WTC11 (cell line): ENCODE measurements at places on chromosomes 16 and 17.

- H3K4me3 ChIP-seq = no peak overlapping the region
- H3K27me3 ChIP-seq = no peaks in the 10 kb centered on the region
- peaks cover 8% of the 10 kb centered on the region for H3K4me1 ChIP-seq
- no peak overlapping the region for H3K27ac ChIP-seq
- no peak for DNase-seq
Observed at GRCh38 chr16:77059446-77059845, 131.5 kb upstream of the MON1B start.

GRCh38 chr17:76139801-76140660, 1.0 kb downstream of the FOXJ1 start:
- peaks cover 78% of the 10 kb centered on the region for H3K4me1 ChIP-seq
- peak overlapping the region; percentile 87 for H3K4me3 ChIP-seq
- peak; percentile 50 for DNase-seq
- peaks cover 75% of the 10 kb centered on the region for H3K27me3 ChIP-seq

DNA sequence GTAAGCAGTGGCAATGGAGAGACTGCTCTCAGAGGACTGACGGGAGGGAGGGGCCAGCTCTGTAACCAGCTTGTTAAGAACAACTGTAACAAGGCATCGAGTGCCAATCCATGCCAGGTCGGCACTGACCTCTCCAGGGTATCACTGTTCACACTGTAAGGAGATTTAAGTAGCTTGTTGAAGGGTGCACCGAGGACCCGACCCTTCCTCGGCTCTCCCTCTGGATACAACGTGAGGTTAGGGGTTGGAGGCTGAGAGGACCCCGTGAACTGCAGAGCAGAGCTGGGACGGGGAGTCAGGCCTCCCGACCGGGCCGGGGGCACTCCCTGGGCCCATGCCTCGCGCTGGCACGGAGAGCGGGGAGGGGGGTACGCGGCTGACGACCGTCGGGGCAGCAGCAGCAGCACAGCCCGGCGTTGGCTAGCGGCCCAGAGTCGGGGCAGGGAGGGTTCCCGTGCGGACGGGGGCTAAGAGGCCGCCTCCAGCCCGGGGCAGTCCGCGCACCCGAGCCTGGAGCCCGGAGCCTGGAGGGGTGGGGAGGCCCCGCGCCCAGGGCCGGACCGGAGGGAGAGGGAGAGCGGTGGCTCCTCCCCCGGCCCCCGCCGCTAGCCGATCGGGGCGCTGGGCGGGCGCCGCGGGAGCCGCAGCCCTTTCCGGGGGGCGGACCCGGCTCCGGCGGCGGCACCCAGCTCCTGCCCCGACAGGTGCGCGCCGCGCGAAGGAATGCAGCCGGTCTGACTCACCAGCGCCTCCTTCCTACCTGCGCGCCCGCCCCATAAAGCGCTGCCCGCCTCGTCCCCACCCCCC, at the start of gene ITGB4:
Gene ITGB4 (plus strand): TSS at position 804 of the 807 bp plus-strand sequence. CDS start 3,245 bp downstream, outside the sequence.
- no peaks in the 10 kb centered on the region for H3K36me3 ChIP-seq
- H3K4me3 ChIP-seq = peak within 1 kb of the TSS; percentile 83
- peak; percentile 87 for DNase-seq
- H3K27ac ChIP-seq = peak within 1 kb of the TSS; percentile 94
- H3K4me1 ChIP-seq = peaks cover 7% of the 10 kb centered on the region

- H3K4me1 ChIP-seq = peaks cover 11% of the 10 kb centered on the region; the same call in 1 of the 2 replicates
- H3K4me3 ChIP-seq = no peak overlapping the region
- peaks cover 23% of the 10 kb centered on the region for H3K36me3 ChIP-seq
- no peak for DNase-seq
Observed at GRCh38 chr17:4715063-4715744, 4.8 kb downstream of the ARRB2 start.

DNA sequence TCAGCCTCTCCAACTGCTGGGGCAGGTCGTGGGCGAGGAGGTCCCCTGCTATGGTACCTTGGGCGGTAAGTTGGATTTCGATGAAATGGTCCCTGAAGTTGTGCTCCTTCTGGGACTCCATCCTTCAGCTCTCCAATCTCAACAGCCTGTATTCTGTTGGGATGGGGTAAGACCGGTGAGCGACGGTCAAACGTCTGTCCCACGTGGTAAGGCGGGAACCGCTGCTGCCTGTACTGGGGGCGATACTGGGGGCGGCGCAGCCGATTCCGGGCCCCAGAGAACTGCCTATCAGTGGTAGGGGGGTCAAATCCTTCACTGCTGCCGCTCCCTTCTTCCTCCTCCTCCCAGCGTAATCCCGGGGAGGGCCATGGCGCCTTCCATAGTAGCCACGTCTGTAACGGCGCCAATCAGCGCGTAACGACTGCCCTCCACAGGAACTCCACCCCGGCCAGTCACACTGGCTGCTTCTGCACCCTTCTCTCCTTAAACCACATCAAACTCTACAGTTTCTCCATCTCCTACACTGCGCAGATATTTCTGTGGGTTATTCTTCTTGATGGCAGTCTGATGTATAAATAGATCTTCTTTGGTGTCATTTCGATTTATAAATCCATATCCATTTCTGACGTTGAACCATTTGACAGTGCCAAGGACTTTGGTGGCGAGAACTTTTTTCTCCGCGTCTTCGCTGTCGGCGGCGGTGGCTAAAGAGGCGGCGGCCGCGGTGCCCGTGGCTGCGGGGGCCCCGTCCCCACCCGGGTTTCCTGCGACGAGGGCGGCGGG, 41.1 kb downstream of the AHSP start:
- no peaks in the 10 kb centered on the region for H3K4me1 ChIP-seq
- peak; percentile 13 for DNase-seq
- peak overlapping the region; percentile 65 for H3K4me3 ChIP-seq
- H3K36me3 ChIP-seq = peaks cover 43% of the 10 kb centered on the region

GRCh38 chr17:76920364-76921139, 52.3 kb downstream of the MGAT5B start:
- no peak overlapping the region for H3K27ac ChIP-seq
- H3K4me3 ChIP-seq = no peak overlapping the region
- H3K36me3 ChIP-seq = no peaks in the 10 kb centered on the region
- no peak for DNase-seq

GRCh38 chr17:19876529-19877161, 8.9 kb upstream of the ULK2 start:
- H3K27me3 ChIP-seq = no peaks in the 10 kb centered on the region; the same call in 1 of the 2 replicates
- H3K27ac ChIP-seq = no peak overlapping the region
- no peak overlapping the region for H3K4me3 ChIP-seq
- no peaks in the 10 kb centered on the region for H3K4me1 ChIP-seq
- H3K36me3 ChIP-seq = no peaks in the 10 kb centered on the region
- DNase-seq = no peak

DNA sequence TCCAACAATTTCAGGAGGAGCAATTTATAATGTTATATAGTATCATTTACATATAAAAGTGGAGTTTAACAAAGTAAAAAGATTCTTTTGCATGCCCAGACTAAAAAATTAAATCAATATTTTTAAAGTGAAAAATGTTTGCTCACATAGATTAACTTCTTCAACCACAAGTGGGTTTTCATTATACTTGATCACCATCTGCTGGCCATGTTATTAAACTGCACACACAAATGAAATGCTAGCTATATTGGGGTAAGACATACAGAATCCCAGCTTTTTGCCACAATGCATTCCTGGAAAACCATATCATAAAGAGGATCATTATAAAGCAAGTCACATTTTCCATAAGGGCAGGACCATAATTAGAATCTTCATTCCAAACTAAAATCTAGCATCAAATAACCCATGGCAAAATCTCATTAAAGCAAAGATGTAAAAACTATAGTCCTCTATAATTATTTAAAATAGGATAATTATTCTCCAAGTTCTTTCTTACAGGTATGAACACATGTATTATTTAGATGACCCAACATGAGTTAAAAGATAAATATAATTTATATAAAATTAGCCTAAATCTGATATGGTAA, 26.3 kb downstream of the CEP112 start:
- no peak for DNase-seq
- H3K4me1 ChIP-seq = no peaks in the 10 kb centered on the region
- no peak overlapping the region for H3K4me3 ChIP-seq

DNA sequence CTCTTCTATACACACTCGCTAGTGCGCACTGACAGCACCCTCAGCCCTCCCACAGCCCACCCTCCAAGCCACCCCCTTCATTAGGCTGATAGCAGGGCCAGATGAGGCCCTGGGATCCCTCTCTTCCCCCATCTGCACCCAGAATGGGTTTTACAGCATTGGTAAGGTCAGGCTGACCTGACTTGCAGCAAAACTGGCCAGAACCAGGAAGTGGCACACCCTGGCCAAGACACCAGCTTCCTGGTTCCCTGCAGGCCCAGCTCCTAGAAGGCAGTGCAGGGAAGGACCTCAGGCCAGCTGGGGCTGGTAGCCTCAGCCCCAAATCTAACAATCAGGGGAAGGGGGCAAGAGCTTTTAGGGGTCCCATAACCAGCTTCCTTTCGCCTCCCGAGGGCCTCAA, 50.0 kb upstream of the MRPS23 start:
- H3K36me3 ChIP-seq = no peaks in the 10 kb centered on the region
- peak overlapping the region; percentile 63; the same call in 1 of the 2 replicates for H3K27ac ChIP-seq
- peaks cover 48% of the 10 kb centered on the region for H3K4me1 ChIP-seq
- no peaks in the 10 kb centered on the region for H3K27me3 ChIP-seq
- H3K4me3 ChIP-seq = no peak overlapping the region

DNA sequence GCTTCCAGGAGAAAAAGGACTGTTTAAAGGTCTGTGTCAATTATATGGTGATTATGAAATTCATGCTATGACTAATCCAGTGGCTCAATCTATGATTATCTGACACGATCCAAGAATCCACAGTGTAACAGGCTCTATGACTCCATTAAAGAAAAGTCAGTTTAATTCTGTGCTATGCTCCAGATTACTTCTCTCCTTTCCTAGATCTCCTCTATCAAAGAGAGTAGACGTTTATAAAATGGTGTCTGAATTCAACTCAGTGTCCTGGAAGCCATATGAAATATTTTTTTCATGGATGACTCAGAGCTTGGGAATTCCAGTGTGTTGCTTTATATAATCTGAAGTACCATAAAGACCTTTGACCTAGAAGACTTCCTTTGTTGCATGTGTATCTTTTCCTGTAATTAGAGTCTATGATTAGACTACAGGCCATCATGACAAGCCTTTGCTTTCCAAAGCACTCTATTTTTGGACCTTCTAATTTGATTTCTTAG, 27.0 kb upstream of the NF1 start:
- H3K4me3 ChIP-seq = no peak overlapping the region
- peaks cover 14% of the 10 kb centered on the region for H3K4me1 ChIP-seq
- DNase-seq = no peak
- no peaks in the 10 kb centered on the region for H3K27me3 ChIP-seq

GRCh38 chr16:79656553-79657115, 56.1 kb upstream of the MAF start:
- no peak overlapping the region for H3K4me3 ChIP-seq
- DNase-seq = no peak
- peaks cover under 1% of the 10 kb centered on the region for H3K36me3 ChIP-seq
- H3K27ac ChIP-seq = no peak overlapping the region
- no peaks in the 10 kb centered on the region for H3K27me3 ChIP-seq

- no peaks in the 10 kb centered on the region for H3K27me3 ChIP-seq
- DNase-seq = no peak
- H3K4me3 ChIP-seq = no peak overlapping the region
- H3K4me1 ChIP-seq = peaks cover 17% of the 10 kb centered on the region
- H3K36me3 ChIP-seq = no peaks in the 10 kb centered on the region
- no peak overlapping the region for H3K27ac ChIP-seq
Observed at GRCh38 chr16:85490407-85491057, 122.6 kb upstream of the GSE1 start.

GRCh38 chr17:79022507-79022991, 1.4 kb upstream of the C1QTNF1 start:
- no peaks in the 10 kb centered on the region for H3K36me3 ChIP-seq
- H3K4me3 ChIP-seq = no peak overlapping the region
- peaks cover 83% of the 10 kb centered on the region for H3K27me3 ChIP-seq
- DNase-seq = no peak

- H3K4me3 ChIP-seq = no peak overlapping the region
- DNase-seq = no peak
- no peaks in the 10 kb centered on the region for H3K27me3 ChIP-seq
- peaks cover 9% of the 10 kb centered on the region for H3K4me1 ChIP-seq
- H3K36me3 ChIP-seq = peaks cover 6% of the 10 kb centered on the region
Observed at GRCh38 chr16:75043175-75043895, 44.5 kb downstream of the ZNRF1 start.

DNA sequence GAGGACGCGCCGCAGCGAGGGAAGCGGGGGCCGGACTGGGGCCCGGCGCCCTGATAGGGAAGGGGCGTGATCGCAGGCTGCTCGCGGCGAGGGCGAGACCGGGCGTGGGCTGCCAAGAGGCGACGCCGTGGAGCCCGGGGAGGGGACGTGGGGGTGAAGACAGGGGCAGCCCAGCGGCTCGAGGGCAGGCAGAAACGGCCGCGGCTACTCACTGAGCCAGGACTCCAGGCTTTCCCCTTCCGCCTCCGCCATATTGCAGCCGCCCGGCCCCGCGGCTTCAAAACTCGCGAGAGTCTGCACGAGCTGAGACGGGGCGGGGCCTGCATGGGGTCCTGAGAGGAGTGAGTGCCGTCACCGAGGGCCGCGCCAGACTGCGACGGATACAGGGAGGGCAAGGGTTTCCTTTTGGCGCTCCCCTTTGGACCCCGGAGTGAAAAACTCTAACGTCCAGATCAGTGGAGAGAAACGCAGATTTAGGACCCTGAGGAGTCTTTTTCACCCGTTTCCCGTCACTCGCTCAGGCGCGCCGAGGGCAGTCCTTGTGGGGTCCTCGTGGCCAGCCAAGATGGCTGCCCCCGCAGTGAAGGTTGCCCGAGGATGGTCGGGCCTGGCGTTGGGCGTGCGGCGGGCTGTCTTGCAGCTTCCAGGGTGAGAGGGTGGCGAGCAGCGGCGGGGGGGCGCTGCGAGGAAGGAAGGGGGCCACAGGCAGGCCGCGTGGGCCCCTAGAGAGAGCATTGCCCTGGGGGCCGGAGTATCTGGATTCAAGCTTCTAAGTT, at the start of the genes GGA3 and MRPS7:
Gene GGA3 (minus strand): TSS at position 271 of the 776 bp plus-strand sequence. CDS start 19 bp downstream, at position 252.
Gene MRPS7 (plus strand): TSS at position 544 of the 776 bp plus-strand sequence. CDS start 22 bp downstream, at position 566.
- H3K36me3 ChIP-seq = peaks cover 37% of the 10 kb centered on the region
- peak; percentile 96 for DNase-seq
- H3K4me3 ChIP-seq = peak within 1 kb of the TSS; percentile 98

DNA sequence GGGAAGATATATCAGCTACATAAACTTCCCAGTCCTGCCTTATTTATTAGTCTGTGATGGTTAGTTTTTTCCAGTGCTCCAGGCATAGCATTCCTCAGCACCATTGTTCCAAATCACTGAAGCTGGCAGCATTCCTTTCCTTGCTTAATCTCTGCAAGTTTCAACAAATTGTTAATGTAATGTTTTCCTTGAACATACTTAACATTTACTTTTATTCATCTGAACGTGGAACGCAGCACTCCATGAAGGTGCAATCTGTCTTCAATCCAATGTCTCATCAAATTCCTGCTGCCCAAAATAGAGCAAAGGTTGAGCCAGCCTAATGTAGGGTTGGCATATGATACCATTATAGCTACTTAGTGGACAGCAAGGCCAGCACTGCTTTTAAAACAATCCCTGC, 441.1 kb upstream of the RBFOX1 start:
- DNase-seq = no peak
- no peak overlapping the region for H3K27ac ChIP-seq
- H3K4me3 ChIP-seq = no peak overlapping the region
- no peaks in the 10 kb centered on the region for H3K4me1 ChIP-seq

DNA sequence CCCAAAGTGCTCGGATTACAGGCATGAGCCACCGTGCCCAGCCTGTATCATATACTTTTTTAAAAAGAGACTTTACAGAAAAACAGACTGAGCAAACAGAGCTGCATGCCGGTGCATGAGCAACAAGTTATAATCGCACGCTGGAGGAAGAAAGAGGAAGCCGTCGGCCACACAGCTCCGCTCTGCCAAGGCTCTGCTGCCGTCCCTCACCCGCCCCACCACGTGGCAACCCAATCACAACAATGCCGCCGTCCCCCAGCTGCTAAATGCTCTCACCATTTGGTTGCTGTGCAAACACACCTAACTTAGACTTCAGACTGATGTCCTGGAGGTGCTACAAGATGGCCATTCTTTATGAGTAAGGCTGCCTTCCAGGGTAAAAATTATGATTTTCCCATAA, 83.5 kb downstream of the ADCY9 start:
- H3K27me3 ChIP-seq = no peaks in the 10 kb centered on the region
- no peak overlapping the region for H3K27ac ChIP-seq
- peaks cover 14% of the 10 kb centered on the region for H3K4me1 ChIP-seq
- H3K4me3 ChIP-seq = no peak overlapping the region
